ENCODE measurements at places on chromosomes 1 and 21. TPM values are rescaled to one million over a fixed set of nuclear protein-coding genes. Genes with fewer than 3 reads are reported as not detected.

GRCh38 chr1:16235944-16236510, 956 bp downstream of the CPLANE2 start:
- no peak for DNase-seq

DNA sequence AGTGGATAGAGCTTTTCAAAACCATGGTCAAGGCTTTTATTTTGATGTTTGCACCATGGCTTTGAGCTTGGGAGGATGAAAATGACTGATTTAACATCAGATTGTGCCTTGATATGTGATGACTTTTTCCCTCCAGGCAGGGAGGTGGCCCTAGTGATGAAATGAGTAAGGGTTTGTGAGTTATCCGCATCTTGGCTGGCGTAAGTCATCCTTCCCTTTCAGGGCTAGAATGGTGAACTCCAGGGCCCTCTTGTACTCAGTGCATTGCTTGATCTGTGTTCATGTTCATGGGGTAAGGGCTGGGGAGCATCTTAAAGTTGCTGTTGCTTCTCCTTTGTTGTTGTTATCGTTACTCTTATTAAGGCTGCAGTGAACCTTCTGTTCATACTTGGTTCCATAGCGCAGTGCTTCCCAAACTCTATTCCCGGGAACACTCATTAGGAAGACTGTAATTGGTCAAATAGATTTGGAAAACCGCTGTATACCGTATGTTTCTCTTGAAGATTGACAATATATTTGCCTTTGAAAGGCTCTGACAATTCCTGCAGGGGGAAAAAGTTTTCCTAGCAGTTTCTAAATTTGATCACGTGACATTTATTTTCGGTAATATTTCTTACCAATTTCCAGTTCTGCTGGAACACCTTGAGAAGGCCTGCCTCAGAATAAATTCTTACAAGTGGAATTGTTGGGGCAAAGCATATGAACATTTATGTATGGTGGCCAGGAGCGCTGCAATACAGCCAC, 23.1 kb downstream of the GPR137B start:
- DNase-seq = no peak

GRCh38 chr1:3066826-3067225, 2.2 kb upstream of the PRDM16 start:
- no peak for DNase-seq

GRCh38 chr1:153028766-153029165, 2.2 kb upstream of the SPRR1B start:
- DNase-seq = no peak

Gene COL6A1
- 1,432 TPM for total RNA-seq

Data from esophagus muscularis mucosa (tissue), 4 donors.